ENCODE measurements at places on chromosomes 5 and 9. TPM values are rescaled to one million over a fixed set of nuclear protein-coding genes. Genes with fewer than 3 reads are reported as not detected.

- H3K27ac ChIP-seq: no peak overlapping the region
- no peaks in the 10 kb centered on the region for H3K36me3 ChIP-seq
Measured at GRCh38 chr5:612498-613424, 621 bp downstream of the CEP72 start.

DNA sequence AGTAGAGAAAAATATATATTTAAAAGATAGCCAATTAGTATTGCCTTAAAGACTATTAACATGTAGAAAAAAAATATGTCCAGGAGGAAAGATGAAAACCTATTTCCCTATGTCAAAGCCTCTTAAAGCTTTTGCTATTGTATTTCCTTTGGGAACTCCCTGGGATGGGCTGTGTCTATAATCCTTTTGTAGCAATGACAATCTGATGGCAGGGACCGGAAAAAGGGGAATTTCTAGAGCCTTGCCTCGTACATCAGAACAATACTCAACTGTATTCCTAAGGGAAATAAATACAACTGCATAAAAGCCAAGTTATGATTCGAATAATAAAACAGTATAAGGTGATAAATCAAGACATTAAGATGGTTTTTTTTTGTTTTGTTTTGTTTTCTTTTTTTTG is 257.3 kb downstream of the MLLT3 start:
- no peak overlapping the region for H3K27ac ChIP-seq
- H3K4me3 ChIP-seq: no peak overlapping the region

- no peaks in the 10 kb centered on the region for H3K4me1 ChIP-seq
- no peak overlapping the region for H3K4me3 ChIP-seq
- H3K27me3 ChIP-seq: no peaks in the 10 kb centered on the region
- DNase-seq: no peak
- H3K27ac ChIP-seq: no peak overlapping the region
- H3K36me3 ChIP-seq: no peaks in the 10 kb centered on the region
Measured at GRCh38 chr5:143074414-143074996, 304.3 kb downstream of the ARHGAP26 start.

GRCh38 chr9:7216004-7216841 is 458.4 kb downstream of the KDM4C start:
- no peaks in the 10 kb centered on the region for H3K36me3 ChIP-seq
- no peaks in the 10 kb centered on the region for H3K4me1 ChIP-seq
- no peaks in the 10 kb centered on the region for H3K27me3 ChIP-seq

- H3K4me1 ChIP-seq: no peaks in the 10 kb centered on the region
- no peaks in the 10 kb centered on the region for H3K36me3 ChIP-seq
- no peaks in the 10 kb centered on the region for H3K27me3 ChIP-seq
- no peak overlapping the region for H3K4me3 ChIP-seq
Measured at GRCh38 chr5:57711471-57711870, 228.9 kb upstream of the ACTBL2 start.

DNA sequence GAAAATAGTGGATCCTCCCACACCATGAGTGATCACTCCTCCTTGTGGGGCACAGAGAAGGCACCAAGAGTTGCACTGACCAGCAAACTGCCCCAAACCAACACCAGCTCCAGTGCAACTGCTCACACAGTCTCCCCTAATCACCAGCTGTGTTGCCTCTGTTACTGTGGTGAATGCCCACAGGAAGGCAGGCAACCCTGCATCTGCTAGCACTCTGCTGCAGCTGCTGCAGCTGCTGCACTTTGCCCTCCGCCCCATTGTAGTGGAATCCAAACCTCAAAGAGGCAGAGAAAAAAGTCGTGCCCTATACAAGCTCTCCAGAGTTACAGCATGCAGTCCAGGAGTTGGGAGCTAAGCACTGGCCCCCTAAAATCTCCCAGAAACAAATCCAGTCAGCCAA is 339.6 kb downstream of the TRIM36 start:
- no peak for DNase-seq
- no peak overlapping the region for H3K27ac ChIP-seq
- no peak overlapping the region for H3K4me3 ChIP-seq
- H3K27me3 ChIP-seq: no peaks in the 10 kb centered on the region

DNA sequence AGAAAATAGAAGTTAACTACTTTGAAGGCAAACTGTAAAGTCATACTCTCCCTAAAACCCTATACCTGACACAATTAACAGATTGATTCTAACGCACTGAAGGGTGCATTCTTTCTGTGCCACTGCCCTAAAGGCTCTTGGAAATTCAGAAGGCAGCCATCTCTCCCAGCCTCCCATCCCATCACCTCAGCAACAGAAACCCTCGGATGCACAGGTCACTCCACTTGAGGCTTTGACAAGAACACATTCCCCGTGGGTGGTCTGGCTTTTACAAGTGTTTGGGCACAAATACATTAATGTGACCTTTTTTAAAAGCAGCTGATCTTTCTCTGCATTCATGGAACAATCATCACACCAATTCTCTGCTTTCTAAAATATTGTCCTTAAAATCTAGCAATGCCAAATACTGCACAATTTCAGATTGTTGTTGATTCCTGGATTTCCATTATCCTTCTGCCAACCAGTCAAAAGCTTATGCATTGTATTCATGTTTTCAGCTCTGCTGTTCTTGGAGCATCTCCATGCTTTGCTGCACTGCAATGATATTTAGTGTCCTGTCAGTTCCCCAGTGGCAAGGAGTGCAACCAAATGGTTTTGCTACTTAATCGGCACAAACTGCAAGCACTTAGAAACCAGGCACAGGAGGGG is 175.6 kb downstream of the TMEM161B start:
- no peak overlapping the region for H3K27ac ChIP-seq
- no peak overlapping the region for H3K4me3 ChIP-seq
- H3K36me3 ChIP-seq: no peaks in the 10 kb centered on the region
- no peak for DNase-seq
- H3K4me1 ChIP-seq: no peaks in the 10 kb centered on the region

The HRCT1 gene
- total RNA-seq: 0.09 TPM

The PRXL2C gene
- 5.4 TPM for total RNA-seq

GRCh38 chr5:68565427-68565826 is 349.9 kb downstream of the PIK3R1 start:
- no peak overlapping the region for H3K4me3 ChIP-seq
- no peaks in the 10 kb centered on the region for H3K36me3 ChIP-seq
- H3K27ac ChIP-seq: no peak overlapping the region

DNA sequence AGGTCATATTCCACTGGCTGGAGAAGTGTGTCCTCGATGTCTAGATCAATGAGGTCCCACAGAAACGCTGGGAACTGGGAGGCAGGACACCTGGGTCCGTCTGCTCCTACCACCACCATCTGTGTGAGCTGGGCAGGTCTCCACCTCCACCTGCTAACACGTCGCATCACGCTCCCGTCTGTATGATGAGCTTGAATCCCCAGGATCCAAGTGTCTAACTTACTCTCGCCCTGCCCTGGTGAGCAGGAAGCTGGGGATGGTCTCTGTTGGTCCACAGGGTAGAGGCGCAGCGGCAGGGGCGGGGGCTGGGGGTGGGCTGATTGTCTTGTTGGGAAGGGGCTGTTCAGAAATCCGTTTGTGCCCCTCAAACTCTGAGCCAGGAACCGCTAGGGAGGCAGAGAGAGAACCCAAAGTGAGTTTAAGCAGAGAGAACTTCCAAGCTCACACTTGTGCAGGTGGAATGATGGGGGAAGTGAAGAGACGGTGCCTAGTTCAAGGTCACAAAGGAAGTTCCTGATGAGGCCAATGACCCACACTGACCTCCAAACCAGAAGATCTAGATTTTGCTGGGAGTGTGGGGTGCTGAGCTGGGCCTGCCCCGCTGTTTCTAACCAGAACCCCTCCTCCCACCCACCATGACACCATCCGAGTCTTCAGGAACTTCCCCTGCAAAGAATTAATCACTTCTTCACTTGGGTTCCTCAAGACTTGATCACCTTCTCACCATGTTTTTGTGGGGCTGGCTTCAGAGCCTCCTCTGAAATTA is 21.1 kb downstream of the ORM2 start:
- no peak overlapping the region for H3K27ac ChIP-seq
- H3K4me3 ChIP-seq: no peak overlapping the region
- peaks cover 6% of the 10 kb centered on the region for H3K4me1 ChIP-seq

DNA sequence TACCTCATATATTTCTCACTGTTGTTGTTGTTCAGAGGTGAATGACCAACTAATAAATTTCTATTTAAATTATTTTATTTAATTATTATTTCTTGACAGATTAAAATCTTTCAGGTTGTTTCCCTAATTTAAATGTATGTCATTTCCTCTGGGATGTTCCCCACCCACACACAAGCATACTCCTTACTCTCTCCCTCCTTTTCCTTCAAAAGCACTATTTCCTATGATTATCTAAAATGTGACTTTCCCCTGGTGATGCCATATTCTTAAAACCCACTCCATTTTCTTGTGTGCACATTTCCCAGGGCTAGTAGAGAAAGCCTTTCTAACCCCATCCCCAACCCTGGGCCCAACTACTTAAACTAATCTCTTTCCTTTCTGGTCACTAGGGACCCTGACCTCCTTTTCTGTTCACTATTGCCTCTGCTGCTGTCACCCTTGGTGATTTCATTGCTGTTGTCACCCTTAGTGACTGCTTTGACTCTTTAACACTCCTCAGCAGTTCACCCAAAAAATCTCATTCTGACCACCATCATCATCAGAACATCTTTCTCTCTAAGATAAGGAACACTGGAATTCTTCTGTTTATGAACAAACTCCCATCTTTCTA is 16.8 kb downstream of the IL33 start:
- no peaks in the 10 kb centered on the region for H3K36me3 ChIP-seq
- no peak overlapping the region for H3K27ac ChIP-seq

GRCh38 chr9:109975574-109976295 is 195.7 kb downstream of the PALM2AKAP2 start:
- no peak for DNase-seq
- no peaks in the 10 kb centered on the region for H3K36me3 ChIP-seq
- no peaks in the 10 kb centered on the region for H3K4me1 ChIP-seq
- H3K27ac ChIP-seq: no peak overlapping the region

DNA sequence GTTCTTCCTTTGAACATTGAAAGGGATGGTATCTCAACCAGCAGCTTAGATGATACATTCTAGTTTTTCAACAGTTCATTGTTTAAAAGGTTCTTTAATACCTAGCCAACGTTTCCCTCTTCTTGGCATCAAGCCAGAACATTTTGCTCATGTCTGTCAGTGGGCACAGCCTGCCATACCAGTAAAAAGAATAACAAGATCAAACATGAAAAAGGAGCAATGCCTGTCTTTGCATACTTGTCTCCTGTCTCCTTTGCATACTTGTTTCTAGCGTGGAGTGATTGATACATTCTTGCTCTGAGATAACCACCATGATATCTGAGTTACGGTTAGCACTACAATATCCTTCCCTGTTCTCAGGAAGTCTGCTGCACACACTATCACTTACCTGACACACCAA is 248.6 kb upstream of the DAPK1 start:
- no peak overlapping the region for H3K27ac ChIP-seq
- no peak for DNase-seq
- H3K27me3 ChIP-seq: no peaks in the 10 kb centered on the region
- H3K36me3 ChIP-seq: no peaks in the 10 kb centered on the region
- H3K4me1 ChIP-seq: peaks cover 6% of the 10 kb centered on the region

- no peaks in the 10 kb centered on the region for H3K36me3 ChIP-seq
- H3K4me3 ChIP-seq: no peak overlapping the region
- H3K27me3 ChIP-seq: no peaks in the 10 kb centered on the region
- no peak for DNase-seq
- no peak overlapping the region for H3K27ac ChIP-seq
- peaks cover 21% of the 10 kb centered on the region for H3K4me1 ChIP-seq
Measured at GRCh38 chr9:6910032-6910431, 152.3 kb downstream of the KDM4C start.

- no peak for DNase-seq
- no peaks in the 10 kb centered on the region for H3K27me3 ChIP-seq
Measured at GRCh38 chr5:84257061-84257460, 127.6 kb downstream of the EDIL3 start.

DNA sequence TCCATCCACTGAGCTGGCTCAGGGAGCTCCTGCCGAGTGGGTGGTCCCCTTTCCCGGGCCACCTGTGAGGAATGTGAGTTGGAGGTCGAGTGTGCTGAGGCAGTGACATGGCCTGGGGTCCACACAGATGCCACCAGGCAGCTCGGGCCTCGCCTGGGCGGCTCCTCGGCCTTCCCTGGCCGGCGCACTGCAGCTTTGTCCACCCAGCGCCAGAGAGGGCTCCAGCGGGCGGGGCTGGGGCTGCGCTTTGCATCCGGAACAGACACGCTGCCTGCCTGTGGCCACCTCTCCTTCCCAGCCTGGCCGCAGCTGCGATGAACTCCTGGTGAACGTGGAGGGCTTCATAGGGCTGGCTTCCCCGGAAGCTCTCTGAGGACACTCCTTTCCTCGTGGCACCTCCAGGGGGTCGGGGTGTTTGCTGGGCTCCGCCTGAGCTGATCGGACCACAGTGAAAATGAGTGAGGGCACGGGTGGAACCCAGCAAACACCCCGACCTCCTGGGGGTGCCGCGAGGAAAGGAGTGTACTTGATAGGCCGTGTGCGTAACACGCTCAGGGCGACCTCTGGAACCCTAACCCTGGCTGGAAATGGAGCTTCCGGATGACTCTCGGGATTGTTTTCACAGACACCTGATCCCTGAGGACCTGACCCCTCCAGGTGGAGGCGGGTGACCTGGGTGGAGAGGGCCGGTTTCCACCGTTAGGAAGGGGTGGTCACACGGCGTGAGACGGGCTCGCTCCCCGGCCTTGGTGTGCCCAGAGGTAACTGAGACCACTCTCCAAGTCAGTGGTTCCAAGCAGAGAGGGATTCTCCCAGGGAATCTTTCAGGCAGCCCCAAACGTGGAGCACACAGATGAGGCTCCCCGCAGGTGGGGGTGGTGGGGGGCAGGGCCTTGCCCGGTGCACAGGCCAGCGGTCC is 31.8 kb upstream of the RXRA start:
- H3K27ac ChIP-seq: no peak overlapping the region
- no peak overlapping the region for H3K4me3 ChIP-seq
- DNase-seq: no peak
- H3K36me3 ChIP-seq: no peaks in the 10 kb centered on the region

DNA sequence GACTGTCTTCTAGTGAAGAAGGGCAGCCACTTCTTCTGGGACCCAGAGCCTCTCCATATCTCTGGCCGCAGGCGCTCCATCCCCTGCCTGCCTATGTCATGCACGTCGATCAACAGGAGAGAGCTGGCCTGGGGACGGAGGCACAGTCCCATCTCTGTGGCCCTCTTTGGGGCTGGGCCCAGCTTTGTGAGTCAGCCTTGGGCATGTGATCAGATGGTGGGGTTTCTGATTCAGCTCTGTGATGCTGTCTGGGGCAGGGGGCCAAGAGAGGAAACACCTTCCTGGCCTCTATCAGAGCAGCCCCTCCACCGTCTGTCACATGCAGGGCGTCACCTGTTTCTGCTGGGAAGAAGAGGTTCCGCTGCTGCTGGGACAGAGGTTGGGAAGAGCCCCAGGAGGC is 72.6 kb downstream of the MVB12B start:
- H3K36me3 ChIP-seq: no peaks in the 10 kb centered on the region
- H3K27me3 ChIP-seq: no peaks in the 10 kb centered on the region
- no peak for DNase-seq

The TMEM215 gene
- total RNA-seq: not detected
